Fibroblast of pulmonary artery (primary cell): ENCODE measurements at places on chromosomes 7 and 10.

- no peak for DNase-seq
These were observed 44.2 kb upstream of the TMEM213 start for GRCh38 chr7:138753610-138754009.

GRCh38 chr10:93702210-93703001, at the start of gene FRA10AC1:
TSS of gene FRA10AC1 (minus strand) at chr10:93702592. CDS start at chr10:93700106, 2,486 bp downstream.
- peak; percentile 95 for DNase-seq

DNA sequence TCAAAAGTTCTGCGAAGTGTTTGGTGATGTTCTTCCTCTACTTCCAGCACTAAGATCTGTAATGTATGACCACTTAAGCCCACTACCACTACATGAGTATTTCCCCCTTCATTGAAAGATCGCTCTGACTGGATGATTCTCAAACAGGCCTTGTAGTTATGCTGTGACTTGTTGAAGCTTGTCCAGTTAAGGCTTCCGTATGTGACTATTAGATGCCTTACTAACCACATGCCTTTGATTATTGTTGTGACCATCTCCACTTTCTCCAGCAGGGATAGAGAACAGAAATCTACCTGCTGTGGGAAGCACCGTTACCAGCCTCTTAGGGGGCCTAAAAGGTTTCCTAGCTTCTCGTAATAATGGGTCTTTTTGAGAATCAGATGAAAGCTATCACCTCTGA, 81.1 kb downstream of the NOC3L start:
- DNase-seq: no peak

- peak; percentile 73 for DNase-seq
These were observed 867.5 kb downstream of the NRG3 start for GRCh38 chr10:82742478-82742877.
